ENCODE measurements at places on chromosomes 2 and 18. TPM values are rescaled to one million over a fixed set of nuclear protein-coding genes. Genes with fewer than 3 reads are reported as not detected.

Gene FOXD4L1
- 0.19 TPM for total RNA-seq

Gene SLC19A3
- total RNA-seq, result 0.19 TPM

Gene AQP12B
- total RNA-seq, result not detected

Gene PROKR1
- total RNA-seq, result not detected

All from regular cardiac myocyte (primary cell).